ENCODE measurements at places on chromosomes 4 and X.

GRCh38 chrX:108361316-108361715, 76.9 kb downstream of the COL4A6 start:
- no peak for DNase-seq

DNA sequence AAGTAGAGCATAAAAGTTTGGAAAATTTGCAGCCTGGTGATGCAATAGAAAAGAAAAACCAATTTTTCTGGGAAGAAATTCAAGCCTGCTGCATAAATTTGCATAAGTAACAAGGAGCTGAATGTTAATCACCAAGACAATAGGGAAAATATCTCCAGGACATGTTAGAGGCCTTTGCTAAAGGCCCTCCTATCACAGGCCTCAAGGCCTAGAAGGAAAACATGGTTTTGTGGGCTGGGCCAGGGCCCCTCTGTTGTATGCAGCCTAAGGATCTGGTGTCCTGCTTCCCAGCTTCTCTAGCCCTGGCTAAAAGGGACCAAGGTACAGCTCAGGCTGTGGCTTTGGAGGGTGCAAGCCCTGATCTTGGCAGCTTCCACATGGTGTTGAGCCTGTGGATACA, 6.2 kb upstream of the RTL3 start:
- DNase-seq, result peak; percentile 7

DNA sequence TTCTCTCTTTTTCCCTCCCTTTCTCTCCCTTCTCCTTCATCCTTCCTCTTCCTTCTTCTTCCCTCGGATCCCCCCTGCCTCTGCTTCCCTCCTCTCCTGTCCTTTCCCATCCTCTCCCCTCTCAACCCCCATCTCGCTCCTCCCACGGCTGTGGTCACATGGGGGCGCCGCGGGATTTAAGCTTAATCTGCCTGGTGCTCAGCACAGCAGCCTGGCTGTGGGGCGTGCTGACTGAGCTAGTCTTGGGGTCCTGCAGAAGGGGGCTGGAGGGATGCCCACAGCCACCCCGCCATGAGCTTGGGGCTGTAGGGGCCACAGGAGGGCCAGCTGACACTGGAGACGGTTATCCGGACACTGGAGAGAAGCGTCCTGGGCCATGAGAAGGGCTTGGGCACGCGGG, 10.7 kb downstream of the SMIM10L2A start:
- no peak for DNase-seq

GRCh38 chr4:612749-613125, 12.6 kb upstream of the PDE6B start:
- no peak for DNase-seq

DNA sequence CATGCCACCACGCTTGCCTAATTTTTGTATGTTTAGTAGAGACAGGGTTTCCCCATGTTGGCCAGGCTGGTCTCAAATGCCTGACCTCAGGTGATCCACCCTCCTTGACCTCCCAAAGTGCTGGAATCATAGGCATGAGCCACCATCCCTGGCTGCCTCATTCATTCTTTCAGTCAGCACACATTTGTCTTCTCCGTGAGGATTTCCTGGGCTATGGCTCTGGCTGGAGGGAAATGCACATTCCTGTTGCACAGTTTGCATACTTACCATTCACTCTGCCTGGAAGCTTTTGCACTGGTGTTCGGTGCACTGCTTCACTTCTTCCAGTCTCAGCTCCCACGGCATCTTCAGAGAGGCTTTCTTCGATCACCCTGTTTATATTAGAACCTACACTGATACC, 267.8 kb downstream of the STIM2 start:
- DNase-seq, result no peak

- DNase-seq, result peak; percentile 68
Observed at GRCh38 chr4:185134307-185134869, 8.7 kb upstream of the SLC25A4 start.

GRCh38 chrX:150146271-150146896, 208.1 kb upstream of the EOLA2 start:
- DNase-seq, result no peak

DNA sequence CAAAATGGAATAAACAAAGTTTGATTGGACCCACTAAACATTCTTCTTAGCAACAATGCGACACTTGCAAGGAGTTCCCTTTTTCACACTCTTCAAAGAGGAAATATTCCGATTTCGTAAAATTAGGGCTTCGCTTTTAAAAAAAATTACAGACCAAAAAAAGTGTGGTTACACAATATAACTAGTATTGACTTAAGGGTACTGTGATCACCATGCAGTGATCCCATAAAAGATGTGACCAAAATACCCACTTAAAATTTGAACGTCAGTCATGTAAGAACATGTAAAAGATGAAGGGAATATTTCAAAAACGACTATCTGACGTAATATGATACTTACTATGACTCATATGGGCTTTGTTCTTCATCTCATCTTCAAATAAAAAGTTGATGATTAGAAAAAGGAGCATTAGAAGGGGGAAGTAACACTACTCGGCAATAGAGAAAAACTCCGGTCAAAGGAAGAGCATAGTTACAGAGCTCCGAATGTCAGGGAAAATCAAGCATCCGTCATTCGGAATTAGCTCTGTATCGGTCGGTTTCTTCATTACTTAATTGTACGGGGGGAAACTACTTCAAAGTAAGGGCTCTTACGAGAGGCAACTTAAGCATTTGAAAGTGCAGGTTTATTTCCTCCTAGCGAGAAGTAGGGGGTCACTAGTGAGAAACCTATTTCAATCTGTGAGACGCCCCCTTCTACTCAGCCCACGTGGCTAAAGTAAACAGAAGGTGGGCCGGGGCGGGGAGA, 1.3 kb upstream of the TET2 start:
- DNase-seq, result peak; percentile 33

- DNase-seq, result no peak
Observed at GRCh38 chr4:16018061-16018676, 55.2 kb upstream of the FGFBP2 start.

DNA sequence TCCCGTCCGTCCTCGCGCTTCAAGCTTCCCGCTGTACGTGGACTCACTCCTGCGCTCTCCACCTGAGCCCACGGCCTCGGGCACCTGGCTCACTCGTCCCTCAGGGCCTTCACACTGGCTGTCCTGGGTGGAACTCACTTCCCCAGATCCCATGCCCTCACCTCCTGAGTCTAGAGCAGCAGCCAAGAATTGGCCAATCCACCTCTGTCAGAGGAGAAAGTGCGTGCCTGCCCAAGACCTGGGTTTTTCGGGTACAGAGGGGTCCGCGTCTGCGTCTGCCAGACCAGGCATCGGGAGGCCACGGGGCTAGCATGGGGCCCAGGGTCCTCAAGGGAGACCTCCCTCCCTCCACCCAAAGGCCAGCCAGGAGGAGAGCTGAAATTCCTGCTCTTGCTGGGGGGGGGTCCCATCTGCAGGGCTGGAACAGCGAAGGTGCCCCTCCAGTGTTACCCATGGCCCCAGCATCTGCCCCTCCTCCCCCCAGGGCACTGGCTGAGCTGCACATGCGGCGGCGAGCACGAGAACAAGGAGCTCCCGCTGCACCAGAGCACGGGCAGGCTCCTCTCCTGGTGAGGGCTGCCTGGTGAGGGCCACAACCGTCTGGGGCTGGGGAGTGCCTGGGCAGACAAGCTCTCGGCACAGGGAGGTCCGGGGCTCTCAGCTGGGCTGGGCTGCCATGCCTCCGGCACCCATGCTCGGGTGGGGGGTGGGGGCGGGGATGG, 47.5 kb downstream of the FAM53A start:
- DNase-seq, result no peak

- no peak for DNase-seq
Observed at GRCh38 chrX:3582451-3582850, 131.0 kb downstream of the PRKX start.

DNA sequence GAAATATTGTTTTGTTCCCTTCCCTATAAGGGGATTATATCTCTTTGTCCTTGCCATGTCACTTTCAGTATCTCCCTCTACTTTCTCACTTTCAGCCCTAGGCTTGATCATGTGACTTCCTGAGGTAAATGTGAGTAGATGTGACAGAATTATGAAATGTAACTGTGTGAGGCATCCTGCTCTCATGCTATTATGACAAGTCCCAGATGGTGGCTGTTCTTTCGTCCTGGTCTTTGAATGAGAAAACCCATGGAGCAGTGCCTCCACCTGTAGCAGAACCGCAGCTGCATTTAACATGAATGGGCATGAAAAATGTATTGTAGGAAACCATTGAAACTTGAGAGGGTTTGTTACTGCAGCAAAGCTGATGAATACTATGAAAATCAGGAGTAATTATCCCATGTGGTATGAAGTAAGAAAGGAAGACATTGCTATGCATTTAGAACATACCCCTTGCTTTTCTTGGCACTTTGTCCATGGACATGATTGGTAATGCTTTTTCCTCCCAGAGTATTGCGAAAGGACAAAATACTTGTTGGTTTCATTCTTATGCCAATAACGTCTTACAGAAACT, 202.2 kb upstream of the GPRIN3 start:
- DNase-seq, result peak; percentile 72

GRCh38 chr4:113293674-113294073, 244.2 kb downstream of the ANK2 start:
- peak; percentile 66 for DNase-seq

- DNase-seq, result no peak
Observed at GRCh38 chr4:105596684-105597083, 44.3 kb downstream of the ARHGEF38 start.
